ENCODE measurements at places on chromosomes 13 and 19. TPM values are rescaled to one million over a fixed set of nuclear protein-coding genes. Genes with fewer than 3 reads are reported as not detected.

The LYPD4 gene
- total RNA-seq: not detected

DNA sequence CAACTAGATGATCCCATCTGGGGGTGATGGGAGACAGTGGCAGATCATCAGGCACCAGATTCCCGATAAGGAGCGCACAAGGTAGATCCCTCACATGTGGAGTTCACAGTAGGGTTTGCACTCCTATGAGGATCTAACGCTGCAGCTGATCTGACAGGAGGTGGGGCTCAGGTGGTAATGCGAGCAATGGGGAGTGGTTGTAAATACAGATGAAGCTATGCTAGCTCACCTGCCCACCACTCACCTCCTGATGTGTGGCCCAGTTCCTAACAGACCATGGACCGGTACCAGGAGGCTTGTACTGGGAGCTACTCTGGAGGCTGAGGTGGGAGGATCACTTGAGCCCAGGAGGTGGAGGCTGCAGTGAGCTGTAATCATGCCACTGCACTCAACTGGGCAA is 34.8 kb downstream of the VAV1 start:
- DNase-seq: no peak
- peaks cover 49% of the 10 kb centered on the region for H3K4me1 ChIP-seq
- H3K4me3 ChIP-seq: no peak overlapping the region
- no peaks in the 10 kb centered on the region for H3K27me3 ChIP-seq
- no peak overlapping the region for H3K27ac ChIP-seq
- H3K36me3 ChIP-seq: peaks cover 53% of the 10 kb centered on the region

- H3K27me3 ChIP-seq: peaks cover 2% of the 10 kb centered on the region
- no peak overlapping the region for H3K27ac ChIP-seq
- no peaks in the 10 kb centered on the region for H3K4me1 ChIP-seq
- DNase-seq: no peak
Observed at GRCh38 chr13:111992911-111993310, 74.0 kb upstream of the SOX1 start.

GRCh38 chr13:113531041-113531873 is 40.7 kb upstream of the DCUN1D2 start:
- H3K36me3 ChIP-seq: peaks cover 3% of the 10 kb centered on the region
- H3K27ac ChIP-seq: no peak overlapping the region
- no peaks in the 10 kb centered on the region for H3K4me1 ChIP-seq
- DNase-seq: no peak

The EVI5L gene
- 11.2 TPM for total RNA-seq

The TRPC4 gene
- total RNA-seq: not detected

GRCh38 chr19:35117799-35118198 is 2.2 kb downstream of the FXYD3 start:
- H3K4me3 ChIP-seq: no peak overlapping the region
- no peak overlapping the region for H3K27ac ChIP-seq
- no peaks in the 10 kb centered on the region for H3K36me3 ChIP-seq

DNA sequence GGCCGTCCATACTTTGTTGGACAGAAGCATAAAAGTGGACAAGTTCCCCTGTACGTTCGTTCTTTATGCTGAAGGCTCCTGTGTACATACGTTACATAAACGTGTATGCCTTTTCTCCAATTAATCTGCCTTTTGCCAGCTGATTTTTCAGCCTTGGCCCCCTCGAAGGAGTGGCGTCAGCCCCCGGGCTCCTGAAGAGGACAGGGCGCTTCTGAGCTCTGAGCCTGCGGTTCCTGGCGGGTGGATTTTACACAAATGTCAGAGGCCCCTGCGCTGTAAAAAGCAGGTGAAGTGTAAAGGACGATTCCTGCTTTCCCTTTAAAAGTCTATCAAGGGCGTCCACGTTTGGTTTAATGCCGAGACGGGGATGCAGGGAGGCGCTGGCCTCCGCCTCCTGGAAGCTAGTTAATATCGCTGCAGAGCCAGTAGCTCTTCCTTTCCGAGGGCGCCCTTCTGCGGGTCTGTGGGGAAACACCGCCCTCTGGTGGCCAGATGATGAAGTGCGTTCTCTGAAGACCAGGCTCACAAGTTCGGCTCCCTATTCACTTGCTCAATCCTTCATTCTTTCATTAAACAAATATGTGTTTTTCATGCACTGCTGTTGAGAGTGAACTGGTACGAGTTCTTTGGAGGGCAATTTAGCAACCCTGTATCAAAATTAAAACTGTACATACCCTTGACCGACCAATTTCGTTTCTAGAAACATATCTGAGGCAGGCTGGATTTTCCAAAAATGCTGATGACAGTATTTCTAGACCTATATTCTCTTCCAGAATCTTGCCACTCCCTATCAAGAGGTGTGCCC is 62.0 kb downstream of the GPR12 start:
- H3K36me3 ChIP-seq: no peaks in the 10 kb centered on the region
- DNase-seq: peak; percentile 77
- H3K27ac ChIP-seq: no peak overlapping the region
- H3K27me3 ChIP-seq: peaks cover 4% of the 10 kb centered on the region
- no peak overlapping the region for H3K4me3 ChIP-seq
- peaks cover 5% of the 10 kb centered on the region for H3K4me1 ChIP-seq

The CYP2S1 gene
- total RNA-seq: 0.27 TPM

DNA sequence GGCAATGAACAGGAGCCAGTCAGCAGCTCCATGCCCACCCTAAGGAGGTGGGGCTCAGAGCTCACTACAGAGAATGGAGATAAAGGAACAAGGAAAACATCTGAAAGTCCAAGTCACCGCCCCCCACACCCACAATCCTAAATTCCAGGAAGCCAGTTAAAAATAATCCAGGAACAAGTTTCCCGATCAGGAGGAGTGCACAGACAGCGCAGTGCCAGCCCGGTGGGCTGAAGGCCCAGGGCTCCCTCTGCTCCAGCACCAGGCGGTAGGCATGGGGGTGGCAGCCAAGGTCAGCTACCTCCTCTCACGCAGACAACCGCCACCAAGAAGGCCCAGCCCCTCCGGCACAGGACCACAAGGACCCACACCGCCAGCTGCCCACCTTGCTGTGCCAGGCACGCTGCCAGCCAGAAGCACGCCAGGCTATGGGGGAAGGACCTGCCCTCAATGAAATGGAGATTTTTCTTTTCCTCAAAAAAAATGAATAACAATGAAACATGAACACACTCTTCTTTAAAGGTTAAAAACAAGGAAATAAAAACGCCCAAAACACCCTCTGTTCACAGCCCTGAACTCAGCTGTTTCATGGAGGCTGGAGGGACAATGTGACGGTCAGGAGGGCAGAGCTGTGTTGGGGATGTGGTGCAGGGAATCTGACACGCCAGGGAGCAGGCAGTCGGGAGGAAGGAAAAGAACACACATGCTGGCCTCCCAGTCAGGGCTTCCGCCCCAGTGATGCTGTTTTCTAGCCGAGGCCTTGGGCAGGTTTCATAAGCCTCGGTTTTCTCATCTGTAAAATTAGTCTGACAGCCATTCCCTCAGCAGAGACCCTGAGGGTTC is 11.0 kb downstream of the STK24 start:
- H3K4me3 ChIP-seq: peak overlapping the region; percentile 4
- H3K36me3 ChIP-seq: peaks cover 55% of the 10 kb centered on the region
- DNase-seq: no peak

The ZNF787 gene
- total RNA-seq: 34.3 TPM

Data from activated CD4-positive, alpha-beta T cell treated with anti-CD3 and anti-CD28 coated beads, Interleukin-2, amount 10 ng/mL, durations not matched to agents 7 days and 5 days (primary cell).